ENCODE measurements at places on chromosomes 16 and 17. TPM values are rescaled to one million over a fixed set of nuclear protein-coding genes. Genes with fewer than 3 reads are reported as not detected.

Gene ARRB2
- 20.7 TPM for total RNA-seq

Gene OR1A1
- not detected for total RNA-seq

Gene MRPL27
- total RNA-seq = 32.8 TPM

Gene CISD3
- total RNA-seq = 0.91 TPM

Gene RCVRN
- total RNA-seq = 0.27 TPM

Gene KRTAP1-5
- total RNA-seq = not detected

Gene ENO3
- total RNA-seq = 3.3 TPM

Gene HOXB8
- not detected for total RNA-seq

Gene KRT39
- total RNA-seq = not detected

DNA sequence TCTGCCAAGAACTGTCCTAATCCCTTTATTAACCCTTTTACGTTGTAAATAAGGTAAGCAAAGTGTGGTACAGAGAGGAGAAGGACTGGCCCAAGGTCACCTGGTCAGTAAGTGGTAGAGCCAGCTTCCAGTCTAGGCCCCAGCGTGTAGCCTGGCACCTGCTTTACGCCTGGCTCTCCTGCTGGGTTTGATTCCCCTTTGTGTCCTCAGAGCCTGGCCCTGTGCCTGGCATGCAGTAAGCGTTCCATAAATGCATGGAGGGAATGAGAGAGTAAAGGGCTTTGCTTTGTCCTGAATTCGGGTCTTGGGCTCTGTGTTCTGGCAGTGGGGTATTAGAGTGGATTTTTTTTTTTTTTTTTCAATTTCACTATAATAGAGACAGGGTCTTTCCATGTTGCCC lies 62.7 kb downstream of the ABCC1 start:
- DNase-seq = no peak

DNA sequence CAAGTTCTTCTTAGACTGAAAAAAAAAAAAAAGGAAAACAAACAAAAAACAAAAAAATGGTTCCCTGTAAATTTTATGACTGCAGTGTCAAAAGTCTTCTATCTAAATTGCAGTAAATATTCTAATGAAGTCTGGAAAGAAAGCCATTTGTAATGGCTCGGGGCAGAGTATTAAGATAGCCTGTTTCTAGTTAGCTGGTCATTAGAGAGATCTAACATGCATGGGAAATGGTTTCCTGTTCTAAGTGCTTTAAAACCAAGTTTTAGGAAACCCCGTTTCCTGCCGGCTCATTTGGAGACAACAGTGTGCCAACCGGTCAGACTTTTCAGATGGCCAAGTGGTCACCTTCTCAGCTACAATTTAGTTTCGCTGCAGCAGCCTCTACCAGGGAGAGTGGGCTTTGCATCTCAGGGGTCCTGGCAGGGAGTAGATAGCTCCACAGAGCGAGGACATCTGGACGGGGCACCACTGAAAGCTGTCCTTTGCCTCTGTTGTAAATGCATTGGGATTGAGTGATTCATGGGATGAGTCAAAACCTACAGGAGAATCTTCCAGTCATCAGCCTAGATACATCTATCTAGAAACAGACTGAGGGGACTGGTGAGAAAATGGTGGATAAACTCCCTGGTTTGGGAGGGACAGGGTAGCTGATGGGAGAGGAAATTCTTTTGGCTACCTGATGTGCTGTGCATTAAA lies 473.2 kb upstream of the SALL1 start:
- no peak for DNase-seq

- DNase-seq = no peak
Measured at GRCh38 chr16:57616241-57616640, 12.2 kb upstream of the ADGRG1 start.

DNA sequence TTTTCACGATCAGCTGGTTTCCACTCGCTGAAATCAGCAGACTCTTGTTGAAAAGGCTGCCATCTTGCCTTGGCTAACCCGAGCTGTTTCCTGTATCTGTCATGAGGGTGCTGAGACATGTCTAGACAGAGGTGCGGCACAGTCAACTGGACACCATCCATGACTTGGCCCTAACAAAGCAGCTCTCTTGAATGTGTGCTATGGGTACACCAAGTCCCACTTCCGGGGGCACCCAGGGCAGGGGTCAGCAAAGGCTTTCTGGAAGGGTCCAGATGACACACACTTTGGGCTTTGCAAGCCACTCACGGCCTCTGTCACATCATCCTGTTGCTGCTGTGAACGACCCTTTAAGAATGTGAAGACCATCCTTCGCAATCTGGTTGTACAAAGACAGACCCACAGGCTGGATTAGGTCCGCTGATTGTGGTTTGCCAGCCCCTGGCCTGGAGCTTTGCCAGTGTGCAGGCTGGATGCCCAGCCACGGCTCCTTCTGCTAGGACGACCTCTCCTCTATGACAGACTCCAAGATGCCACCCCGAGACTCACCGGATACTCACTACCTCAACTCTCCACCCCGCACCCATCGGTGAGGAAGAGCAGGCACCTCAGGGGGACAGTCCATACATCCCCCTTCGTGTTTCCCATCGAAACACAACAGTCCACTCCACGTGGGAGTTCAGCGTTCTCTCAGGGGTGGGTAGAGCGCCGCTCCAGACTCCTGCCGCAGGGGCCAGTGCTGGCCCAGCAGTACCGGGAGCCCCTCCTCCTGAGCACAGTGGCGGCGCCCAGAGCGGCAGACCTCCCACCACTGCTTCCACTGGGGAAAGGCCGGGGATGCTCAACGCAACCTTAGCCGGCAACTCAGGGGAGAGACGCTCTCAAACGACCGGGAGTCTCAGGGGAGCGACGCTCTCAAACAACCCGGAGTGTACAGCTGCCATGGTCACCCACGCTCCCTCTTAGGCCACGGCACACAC lies 123.5 kb downstream of the ANKRD11 start:
- no peak for DNase-seq

GRCh38 chr17:74838274-74838673 lies 21.4 kb downstream of the GRIN2C start:
- no peak for DNase-seq

GRCh38 chr17:42019509-42020404 lies at the start of gene NKIRAS2:
Gene NKIRAS2, plus strand, starts transcription at chr17:42020090. Its CDS starts 1,488 bp downstream, at chr17:42021578.
- peak; percentile 95 for DNase-seq

- no peak for DNase-seq
Measured at GRCh38 chr17:68301438-68301959, 10.2 kb downstream of the ARSG start.

- no peak for DNase-seq
Measured at GRCh38 chr16:74608944-74609343, 2.0 kb upstream of the GLG1 start.

DNA sequence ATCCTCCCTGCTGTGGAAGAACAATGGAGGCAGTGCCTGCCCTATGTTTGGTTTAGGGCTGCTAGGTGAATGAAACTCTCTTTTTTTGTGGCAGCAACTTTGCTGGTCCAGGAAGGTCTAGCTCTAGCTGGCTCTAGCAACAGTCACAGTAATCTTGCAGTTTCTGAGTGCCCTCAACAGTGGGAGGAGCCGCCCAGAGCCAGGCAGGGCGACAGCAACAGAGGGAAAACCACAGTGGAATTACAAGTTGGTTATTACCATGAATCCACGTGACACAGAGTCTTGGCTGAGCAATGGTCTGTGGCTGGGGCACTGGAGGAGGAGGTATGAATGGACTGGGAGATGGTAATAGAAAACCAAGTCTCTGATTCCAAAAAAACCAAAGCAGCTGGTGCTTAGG lies 10.3 kb downstream of the HSPB9 start:
- DNase-seq = no peak

- peak; percentile 32 for DNase-seq
Measured at GRCh38 chr16:56190677-56191155, 573 bp upstream of the GNAO1 start.

DNA sequence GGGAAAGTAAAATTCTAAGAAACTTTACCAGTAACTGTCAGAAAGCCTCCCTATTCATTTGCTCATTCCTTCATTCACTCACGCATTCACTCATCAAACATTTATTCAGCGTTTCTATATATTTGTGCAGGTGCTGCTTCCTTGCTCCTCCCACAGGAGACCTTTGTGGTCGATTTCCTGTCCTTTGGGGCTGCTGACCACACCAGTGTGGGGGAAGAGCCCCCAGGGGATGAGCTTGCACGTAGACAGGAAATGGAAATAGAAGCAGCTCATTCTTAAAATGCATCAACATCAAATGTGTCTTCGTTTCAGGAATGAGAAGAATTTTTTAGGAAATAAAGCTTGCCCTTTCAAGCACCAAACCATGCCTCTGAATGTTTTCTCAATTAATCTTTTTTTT lies 9.6 kb downstream of the PIK3R6 start:
- no peak for DNase-seq

DNA sequence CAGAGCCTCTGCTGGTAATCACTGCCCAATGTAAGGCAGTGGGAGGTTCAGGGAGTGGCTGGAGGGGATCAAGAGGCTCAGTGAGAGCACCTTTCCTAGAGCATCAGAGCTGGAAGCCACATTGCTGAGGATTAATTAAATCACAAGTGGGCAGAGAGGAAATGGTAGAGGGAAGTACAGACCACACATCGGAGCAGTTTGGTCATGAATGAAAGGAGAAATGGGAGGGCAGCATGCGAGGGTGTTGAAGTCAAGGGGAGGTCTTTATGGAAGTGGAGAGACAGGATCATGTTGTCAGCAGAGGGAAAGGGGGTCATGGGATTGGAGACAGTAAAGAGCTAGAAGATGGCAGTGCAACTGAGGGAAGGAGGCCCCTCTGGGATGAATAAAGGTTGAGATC lies 2.3 kb downstream of the CCL17 start:
- no peak for DNase-seq

GRCh38 chr16:84357191-84357651 lies 11.1 kb upstream of the ATP2C2 start:
- peak; percentile 17 for DNase-seq

DNA sequence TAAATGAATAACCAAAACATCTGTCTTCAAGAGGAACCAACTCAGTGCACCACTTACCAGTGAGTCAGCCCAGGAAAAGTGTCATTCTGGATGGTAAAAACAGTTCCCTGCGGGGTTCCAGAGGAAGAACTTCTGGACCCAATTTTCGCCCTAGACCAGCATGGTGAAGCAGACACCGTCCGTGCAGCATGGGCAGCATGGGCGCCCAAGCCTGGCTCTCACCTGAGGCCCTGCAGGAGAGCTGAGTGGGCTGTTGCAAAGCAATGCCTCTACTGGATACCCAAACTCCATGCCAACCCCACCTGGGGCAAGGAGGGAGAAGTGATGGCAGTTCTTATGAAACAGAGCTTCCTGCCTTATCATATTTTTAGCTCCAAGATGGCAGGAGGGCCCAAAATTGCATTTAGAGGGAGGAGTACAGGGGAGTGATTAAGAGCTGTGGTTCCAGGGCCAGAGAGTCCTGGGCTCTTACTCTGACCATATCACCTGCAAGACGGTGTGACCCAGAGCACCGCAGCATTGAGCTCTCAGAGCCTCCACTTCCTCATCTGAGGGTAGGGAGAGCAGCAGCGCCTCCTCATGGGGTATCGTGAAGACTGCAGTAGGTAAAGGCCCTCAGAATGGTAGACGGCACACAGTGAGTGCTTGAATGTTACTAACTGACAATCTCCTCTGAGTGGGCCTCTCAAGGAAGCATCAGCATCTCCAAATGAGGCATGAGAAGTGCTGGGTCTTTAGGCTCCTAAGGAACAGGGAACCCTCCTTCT lies 16.6 kb upstream of the INPP5K start:
- no peak for DNase-seq

GRCh38 chr17:19502517-19502916 lies 31.1 kb upstream of the SLC47A1 start:
- DNase-seq = no peak

DNA sequence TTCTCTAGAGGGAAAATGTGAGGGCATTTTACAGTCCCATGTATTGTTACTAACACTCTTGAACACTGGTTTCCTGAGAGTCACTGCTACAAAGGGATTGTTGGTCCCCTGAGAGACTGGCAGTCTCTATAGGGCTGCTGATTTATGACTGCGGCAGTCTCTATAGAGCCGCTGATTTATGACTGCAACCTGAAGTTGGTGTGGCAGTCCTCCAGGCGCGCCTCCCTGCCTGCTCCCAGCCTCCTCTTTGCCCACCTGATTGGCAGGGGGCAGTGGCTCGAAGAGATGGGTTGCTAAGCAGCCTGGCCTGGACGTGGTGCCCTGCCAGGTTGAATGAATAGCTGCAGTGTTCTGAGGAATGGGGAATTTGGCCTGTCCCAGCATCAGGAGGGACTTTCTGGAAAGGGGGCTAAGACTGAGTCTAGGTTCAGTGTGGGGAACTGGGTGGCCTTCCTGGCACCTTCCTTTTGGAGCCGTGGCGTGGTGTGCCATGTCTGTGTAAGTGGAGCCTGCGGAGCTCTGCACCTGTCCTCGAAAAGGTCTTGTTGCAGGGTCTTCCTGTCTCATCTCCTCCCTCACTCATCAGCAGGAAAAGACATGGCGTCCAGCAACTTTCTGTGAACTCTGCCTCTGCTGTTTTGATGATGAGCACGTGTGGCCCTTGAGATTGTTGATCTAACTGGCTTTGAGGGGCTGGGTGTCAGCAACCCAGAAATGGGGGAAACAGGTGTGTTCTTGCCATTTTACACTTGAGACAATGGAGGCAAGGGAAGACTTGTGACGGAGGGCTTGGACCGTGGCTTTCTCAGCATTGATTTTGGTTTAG lies 24.9 kb downstream of the SAP30BP start:
- DNase-seq = no peak

Measured in cerebellum (tissue), 4 donors.